ENCODE measurements at places on chromosomes 7 and 10. TPM values are rescaled to one million over a fixed set of nuclear protein-coding genes. Genes with fewer than 3 reads are reported as not detected.

DNA sequence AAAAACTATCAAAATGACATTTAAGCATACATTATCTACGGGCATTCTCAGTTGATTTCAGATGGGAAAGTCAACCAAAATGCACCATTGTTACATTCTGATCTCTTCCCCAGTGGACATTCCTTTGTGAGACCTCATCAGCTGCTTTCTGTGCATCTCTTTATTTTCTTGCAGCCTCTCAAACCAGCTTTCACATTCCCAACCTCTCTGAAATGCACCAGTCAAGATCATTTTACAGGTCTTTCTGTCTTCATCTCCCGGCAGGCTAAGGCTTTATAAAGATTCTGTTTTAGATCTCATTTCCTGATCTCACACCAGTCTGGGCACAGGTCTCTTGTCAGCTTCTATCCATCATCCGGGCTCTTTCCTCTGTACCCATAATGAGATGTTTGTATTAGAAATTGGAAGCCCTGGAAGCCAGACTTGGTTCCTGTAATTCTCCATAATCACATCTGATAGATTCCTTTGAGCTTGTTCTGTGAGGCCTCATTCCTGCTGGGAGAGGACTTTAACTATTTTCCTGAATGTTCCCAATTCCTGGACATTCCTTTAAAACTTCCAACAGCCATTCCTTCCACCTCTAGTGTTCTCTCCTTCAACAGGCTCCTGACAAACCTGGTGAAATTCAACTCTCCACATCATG lies 44.3 kb upstream of the ARL4A start:
- DNase-seq = no peak

DNA sequence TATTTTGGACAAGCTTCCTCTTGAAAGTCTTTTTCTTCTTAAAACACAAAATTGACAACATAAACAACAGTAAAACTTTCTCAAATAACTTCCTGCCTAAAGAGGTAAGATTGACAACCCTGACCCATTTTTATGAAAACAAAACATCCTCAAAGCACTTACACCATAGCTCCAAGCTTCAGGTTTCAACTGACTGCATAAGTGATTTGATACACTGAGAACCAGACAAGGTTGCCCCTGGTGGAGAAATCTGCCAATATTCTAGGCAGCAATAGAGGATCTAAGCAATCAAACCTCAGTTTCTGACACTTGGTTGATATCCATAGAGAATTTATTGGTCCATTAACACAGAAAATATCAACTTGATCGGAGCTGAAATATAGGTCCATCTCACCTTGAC lies 147.8 kb downstream of the ELAPOR2 start:
- DNase-seq = no peak

DNA sequence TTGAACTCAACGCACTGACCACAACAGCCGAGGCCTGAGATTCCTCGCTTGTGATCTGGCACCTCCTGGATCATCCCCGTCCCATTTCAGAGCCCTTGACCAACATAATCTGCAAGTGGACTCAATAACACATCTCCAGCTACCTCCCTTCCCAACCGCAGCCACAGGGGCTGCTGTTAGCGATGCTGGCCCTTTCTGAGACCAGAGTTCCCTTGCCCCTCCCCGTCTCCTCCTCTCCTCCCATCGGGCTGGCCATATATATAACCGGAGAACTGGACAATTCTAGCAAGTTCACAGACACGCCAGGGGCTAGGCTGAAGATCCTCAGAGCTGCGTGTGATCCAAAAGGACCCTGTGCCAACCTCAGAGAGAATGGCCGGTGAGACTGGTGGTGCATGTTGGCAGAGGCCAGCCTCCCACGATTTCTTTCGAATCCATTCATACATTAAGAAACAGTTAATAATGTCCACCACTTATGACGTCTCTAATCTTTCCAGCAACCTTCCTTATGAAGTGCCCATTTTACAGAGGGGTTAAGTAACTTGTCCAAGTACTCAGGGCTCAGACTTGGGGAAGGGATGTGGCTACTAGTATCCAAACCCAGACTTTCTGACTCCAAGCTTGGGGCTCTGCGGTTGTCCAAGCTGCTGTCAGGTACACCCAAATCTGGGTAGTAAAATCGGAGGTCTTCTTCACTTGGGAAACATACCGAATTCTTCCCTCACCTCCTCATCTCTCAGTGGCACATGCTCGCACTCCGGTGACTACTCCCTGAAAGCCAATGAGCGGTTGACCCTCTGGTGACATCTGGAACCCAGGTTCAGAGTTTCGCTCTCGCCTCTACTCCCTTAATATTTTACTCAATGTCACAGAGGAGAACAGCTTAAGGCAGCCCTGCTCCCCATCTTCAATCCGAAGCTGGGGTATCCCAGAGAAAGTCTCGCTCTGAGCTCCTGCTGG lies 11.2 kb upstream of the FEZF1 start:
- no peak for DNase-seq

DNA sequence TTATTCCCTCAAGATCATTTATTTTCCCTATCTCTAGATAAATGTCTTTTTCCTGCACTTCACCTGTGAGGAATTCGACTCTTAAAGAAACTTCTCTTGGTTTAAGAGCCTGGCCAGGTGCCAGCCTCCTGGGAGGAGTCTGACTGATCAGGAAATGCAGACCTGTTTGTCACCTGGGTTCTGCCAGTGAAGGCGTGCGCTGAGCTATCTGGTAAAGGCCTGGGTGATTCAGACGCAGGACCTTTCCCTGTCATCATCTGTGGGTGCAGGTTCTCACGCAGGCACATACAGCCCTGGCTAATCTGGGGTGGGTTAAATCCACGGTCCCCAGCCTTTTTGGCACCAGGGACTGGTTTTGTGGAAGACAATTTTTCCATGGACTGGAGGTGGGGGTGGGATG lies 65.3 kb upstream of the AQP1 start:
- DNase-seq = no peak

The MMD2 gene
- not detected for polyA plus RNA-seq

The ADRA2A gene
- polyA plus RNA-seq = 2.7 TPM

The SAMD9L gene
- 3.3 TPM for polyA plus RNA-seq

Data from renal pelvis (tissue), 12 donors.